ENCODE measurements at places on chromosomes 3 and 15.

- DNase-seq, result no peak
Observed at GRCh38 chr3:12984023-12984823, 89.0 kb downstream of the IQSEC1 start.

GRCh38 chr3:188037965-188038581, 115.9 kb upstream of the LPP start:
- no peak for DNase-seq

GRCh38 chr15:63462088-63462487, 42.3 kb upstream of the USP3 start:
- DNase-seq, result no peak

GRCh38 chr3:107578523-107578922, 55.8 kb downstream of the BBX start:
- no peak for DNase-seq
